ENCODE measurements at places on chromosomes 1 and 21. TPM values are rescaled to one million over a fixed set of nuclear protein-coding genes. Genes with fewer than 3 reads are reported as not detected.

Gene SLC2A1
- 50.5 TPM for polyA plus RNA-seq

Gene MRPS21
- 136 TPM for polyA plus RNA-seq

Gene TTC39A
- polyA plus RNA-seq, result 1.3 TPM

Gene AHCTF1
- polyA plus RNA-seq, result 10.0 TPM

Gene RIPPLY3
- polyA plus RNA-seq, result 0.03 TPM

All from SK-N-SH (cell line).